GM12891 (cell line): ENCODE measurements at places on chromosomes 3 and 15.

- no peak for DNase-seq
Observed at GRCh38 chr3:59839283-59839682, 789.5 kb upstream of the CFAP20DC start.

DNA sequence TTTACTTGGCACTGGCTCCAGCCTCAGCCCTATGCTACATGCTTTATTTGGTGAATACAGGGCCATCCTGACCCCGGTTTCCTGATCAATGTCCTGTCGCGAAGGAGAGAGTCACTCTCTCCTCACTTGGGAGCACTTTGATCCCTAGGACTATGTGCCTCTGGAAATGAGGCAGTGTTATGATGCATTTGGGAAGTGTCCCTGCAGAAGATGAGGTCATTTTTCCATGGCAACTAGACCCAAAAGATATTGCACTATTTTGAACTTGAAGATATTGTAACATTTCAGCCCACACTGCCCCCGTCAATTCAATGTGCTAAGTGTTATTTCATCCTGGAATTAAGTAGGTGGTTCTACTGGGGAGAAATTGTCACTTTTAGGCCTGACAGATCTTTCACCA lies 68.0 kb downstream of the LRRK1 start:
- DNase-seq: no peak

- DNase-seq: no peak
Observed at GRCh38 chr3:144743225-144743668, 771.6 kb downstream of the DIPK2A start.

DNA sequence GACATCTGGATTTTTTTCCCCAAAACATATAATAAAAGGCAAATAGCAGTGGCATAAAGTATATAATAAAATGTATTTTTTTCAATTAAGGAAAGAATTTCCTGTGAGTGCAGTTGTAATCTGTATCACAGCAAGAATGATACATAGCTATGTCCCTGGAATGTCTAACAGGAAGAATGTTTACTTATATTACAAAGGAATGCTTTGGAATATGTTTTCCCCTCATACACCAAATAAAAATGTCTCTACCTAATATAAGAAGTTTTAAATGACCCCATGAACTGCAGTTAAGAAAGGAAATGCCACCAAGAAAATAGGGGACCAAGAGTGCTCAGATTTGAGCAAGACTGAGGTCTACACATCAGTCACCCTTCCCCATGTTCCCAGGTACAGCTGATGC lies 38.0 kb upstream of the ATP11B start:
- DNase-seq: no peak

- no peak for DNase-seq
Observed at GRCh38 chr15:36911322-36911944, 188.9 kb downstream of the MEIS2 start.

DNA sequence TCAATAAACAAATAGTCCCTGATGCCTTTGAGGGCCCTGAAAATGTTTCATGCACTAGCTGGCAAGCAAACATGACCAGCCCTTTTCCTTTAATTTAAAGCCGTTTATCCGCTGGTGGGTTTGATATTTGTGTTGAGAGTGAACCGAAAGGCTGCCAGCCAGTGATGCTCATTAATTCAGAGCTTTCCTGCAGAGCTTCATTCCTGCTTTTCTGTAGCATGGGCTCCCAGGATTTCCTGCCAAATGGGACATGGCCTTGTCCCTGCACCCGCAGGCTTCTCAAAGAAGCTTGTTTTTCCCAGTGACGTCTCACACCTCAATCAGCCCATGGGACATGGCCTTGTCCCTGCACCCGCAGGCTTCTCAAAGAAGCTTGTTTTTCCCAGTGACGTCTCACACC lies 219.6 kb downstream of the MTHFS start:
- no peak for DNase-seq

GRCh38 chr3:152104847-152105415 lies 163.8 kb upstream of the MBNL1 start:
- DNase-seq: no peak

- DNase-seq: no peak
Observed at GRCh38 chr3:126346466-126346865, 10.7 kb downstream of the KLF15 start.

DNA sequence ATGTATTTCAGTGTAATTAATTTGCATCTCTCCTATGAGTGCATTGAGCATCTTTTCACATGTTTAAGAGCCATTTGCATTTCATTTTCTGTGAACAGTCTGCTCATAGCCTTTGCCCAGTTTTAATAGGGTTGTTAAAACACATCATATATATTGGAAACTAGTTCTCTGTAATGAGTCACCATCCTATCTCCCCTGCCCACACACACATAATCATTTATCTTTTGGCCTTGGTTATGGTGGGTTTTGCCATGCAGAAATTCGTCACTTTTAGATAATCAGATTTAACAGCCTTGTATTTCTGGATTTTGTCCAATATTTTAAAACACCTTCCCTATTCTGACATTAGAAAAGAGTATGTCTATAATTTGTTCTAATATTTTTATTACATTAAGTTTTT lies 11.9 kb upstream of the CHRM5 start:
- DNase-seq: no peak

- DNase-seq: no peak
Observed at GRCh38 chr15:34594361-34594760, 10.9 kb upstream of the GOLGA8B start.

DNA sequence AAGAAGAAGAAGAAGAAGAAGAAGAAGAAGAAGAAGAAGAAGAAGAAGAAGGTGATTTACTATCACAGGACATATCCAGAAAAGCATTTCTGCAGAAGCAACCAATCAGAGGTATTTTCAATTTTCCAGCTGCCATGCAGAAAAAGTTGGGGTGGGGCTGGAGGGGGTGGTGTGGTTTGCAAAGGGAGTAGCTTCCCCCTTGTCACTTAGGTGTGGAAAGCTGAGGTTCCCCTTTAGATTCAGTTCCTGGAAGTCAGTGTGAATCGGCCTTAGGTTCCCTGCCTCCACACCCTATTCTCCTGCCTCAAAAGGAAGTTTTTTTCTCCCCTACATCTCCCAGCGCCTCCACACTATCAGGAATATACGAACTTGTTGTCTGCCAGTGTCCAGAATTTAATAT lies 276.7 kb upstream of the ARRDC4 start:
- no peak for DNase-seq

GRCh38 chr3:172094621-172095557 lies 55.5 kb downstream of the FNDC3B start:
- DNase-seq: no peak

DNA sequence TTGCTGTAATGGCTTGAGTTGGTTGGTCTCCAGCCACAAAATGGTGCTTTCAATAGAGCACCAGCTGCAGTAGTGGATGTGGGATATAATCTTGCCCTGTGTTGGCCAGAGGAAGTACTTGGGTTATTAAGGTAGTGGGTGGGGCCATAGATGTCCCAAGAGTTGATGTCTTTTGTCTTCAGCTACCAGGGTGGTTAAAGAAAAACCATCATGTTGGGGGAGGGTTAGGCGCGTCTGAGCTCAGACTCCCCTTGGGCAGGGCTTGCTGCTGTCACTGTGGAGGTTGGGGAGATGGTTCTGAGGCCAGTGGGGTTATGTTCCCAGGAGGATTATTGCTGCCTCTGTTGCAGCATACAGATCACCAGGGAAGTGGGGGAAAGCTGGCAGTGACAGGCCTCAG lies 46.9 kb upstream of the GADL1 start:
- DNase-seq: no peak

DNA sequence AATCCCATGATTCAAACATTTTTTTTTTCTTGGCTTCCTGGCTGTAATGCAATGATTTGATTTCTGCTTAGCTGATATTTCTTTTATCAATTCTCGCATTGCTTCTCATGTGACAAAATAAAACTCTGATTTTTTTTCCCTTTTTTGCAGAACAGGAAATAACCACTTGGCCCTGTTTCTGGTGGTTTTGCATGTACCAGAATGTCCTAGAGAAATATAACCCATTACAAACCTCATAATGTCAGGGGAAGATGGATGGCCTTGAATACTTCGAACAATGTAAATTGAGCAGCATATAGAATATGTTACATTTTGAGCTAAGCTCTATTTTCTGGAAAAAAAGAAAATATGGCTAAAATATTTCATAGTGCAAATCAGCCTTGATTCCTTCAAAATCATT lies 275.6 kb downstream of the RAP2B start:
- DNase-seq: no peak

GRCh38 chr3:90032980-90033641 lies 925.7 kb downstream of the EPHA3 start:
- DNase-seq: no peak

- no peak for DNase-seq
Observed at GRCh38 chr3:50124052-50124799, 30.9 kb upstream of the SEMA3F start.

GRCh38 chr3:44525060-44525459 lies 29.9 kb upstream of the ZKSCAN7 start:
- DNase-seq: no peak
